ENCODE measurements at places on chromosomes 3 and 15. TPM values are rescaled to one million over a fixed set of nuclear protein-coding genes. Genes with fewer than 3 reads are reported as not detected.

Gene WDR6
- 125 TPM for total RNA-seq

Gene TMEM212
- not detected for total RNA-seq

Gene AHSG
- total RNA-seq, result not detected

Gene ACTRT3
- 1.1 TPM for total RNA-seq

Gene CAMK1
- 83.1 TPM for total RNA-seq

Gene ATP13A5
- not detected for total RNA-seq

Gene FANCI
- total RNA-seq, result 4.2 TPM
